ENCODE measurements at places on chromosomes 3 and 15.

DNA sequence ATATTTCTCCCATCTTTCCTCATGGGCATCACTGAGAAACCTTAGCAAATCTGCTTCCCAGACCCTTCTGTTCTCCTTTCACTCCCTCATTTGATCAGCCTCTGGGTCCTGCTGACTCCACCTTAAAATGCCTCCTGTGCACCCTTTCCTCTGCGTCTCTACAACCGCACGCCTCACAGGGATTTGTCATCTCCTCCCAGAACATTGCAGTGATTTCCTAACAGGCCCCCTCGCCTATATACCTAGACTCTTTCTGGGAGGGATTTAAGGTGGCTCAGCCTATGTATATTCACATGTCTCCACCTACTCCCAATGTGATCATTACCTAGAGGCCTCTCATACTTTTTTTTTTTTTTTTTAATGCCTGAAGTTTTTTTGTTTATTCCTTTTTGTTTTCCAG is 69.2 kb downstream of the LIPC start:
- no peak for DNase-seq

GRCh38 chr15:100879464-100880138 is at the start of gene ALDH1A3:
Gene ALDH1A3 (plus strand): TSS chr15:100879831. CDS start chr15:100879908, 77 bp downstream.
- peak; percentile 12 for DNase-seq

GRCh38 chr15:67110958-67111864 is 45.8 kb downstream of the SMAD3 start:
- DNase-seq = no peak

- DNase-seq = no peak
Observed at GRCh38 chr15:42612367-42612912, 37.0 kb downstream of the STARD9 start.

DNA sequence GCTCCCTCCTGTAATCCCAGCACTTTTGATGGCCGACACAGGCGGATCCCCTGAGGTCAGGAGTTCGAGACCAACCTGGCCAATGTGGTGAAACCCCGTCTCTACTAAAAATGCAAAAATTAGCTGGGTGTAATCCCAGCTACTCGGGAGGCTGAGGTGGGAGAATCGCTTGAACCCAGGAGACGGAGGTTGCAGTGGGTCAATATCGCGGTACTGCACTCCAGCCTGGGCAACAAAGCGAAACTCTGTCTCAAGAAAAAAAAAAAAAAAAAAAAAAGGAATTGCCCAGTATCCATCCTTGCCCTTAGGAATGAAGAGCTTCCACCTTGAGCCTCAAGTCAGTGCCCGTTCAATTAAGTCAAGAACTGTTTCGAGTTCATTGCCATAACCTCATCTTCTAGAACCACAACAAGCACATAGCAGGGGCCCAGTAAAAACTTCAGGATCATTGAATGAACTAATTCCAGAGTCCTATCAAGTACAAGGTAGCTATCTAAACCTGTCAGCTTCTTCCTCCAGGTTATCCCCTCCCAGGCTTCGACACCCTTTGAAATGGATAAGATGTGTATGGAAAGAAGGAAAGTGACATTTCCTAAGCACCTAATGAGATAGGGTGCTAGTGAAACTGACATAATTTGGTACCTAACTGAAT is 826 bp downstream of the DBR1 start:
- DNase-seq = no peak

DNA sequence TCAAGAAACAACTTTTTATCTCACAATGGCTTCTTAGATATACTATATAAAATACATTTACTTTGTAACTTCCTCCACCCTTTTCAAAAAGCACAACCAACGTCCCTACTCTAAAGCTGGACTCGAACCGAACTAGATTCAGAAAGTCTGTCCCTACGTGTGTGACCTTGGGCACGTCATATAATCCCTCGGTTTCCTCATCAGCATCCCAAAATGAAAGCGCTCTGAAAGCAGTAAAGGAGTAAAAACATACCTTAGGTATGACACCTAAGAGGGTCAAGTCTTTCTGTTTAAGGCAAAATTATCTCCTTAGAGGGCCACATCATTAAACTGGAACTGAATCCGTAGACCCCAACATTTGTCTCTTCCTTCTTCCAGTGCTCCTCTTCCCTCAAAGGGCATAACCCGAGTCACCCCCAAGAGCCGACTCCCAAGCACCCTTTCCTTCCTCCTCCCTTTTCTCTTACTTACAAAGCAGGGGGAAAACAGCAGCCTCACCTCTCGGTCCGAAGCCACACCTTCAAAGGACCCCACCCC is 663 bp downstream of the PDCD10 start:
- DNase-seq = peak; percentile 20

GRCh38 chr3:34758630-34759261 is 880.6 kb upstream of the ARPP21 start:
- no peak for DNase-seq

DNA sequence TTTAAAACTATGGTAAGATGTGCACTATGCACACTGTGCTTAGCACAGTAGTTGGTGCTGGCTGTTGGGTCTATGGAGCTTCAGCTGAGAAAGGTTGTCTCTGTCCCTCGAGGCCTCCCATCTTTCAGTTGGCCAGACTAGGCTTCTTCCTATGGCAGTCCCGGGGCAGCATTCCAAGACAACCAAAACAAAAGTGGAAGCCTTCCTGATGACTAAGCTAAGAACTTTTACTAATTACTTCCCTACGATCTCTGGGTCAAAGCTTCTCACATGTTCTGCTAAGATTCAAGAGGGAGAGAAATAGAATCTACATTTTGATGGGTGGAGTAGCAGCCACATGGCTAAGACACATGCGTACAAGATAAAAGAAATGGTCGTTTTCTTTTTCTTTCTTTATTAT is 342.8 kb downstream of the TUSC7 start:
- DNase-seq = no peak

GRCh38 chr3:125110016-125110875 is 54.4 kb upstream of the HEG1 start:
- DNase-seq = peak; percentile 60

DNA sequence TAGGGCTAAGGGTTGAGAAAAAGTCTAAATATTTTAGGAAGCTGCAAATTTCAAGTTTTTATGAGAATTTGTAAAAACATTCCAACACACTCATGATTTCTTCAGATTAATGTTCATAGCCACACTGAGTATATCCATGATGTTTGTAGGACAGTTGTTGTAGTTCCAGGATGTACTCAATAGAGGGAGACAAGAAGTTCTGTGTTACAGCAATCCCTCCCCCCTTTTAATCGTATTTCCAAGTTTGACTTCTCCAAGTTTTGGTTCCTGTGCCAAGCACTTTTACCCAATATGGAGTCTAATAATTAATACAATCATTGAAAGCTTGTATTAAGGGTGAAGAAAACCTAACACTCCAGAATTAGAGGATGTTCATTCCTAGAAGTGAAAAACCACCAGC is 143.4 kb downstream of the FEZF2 start:
- DNase-seq = no peak

DNA sequence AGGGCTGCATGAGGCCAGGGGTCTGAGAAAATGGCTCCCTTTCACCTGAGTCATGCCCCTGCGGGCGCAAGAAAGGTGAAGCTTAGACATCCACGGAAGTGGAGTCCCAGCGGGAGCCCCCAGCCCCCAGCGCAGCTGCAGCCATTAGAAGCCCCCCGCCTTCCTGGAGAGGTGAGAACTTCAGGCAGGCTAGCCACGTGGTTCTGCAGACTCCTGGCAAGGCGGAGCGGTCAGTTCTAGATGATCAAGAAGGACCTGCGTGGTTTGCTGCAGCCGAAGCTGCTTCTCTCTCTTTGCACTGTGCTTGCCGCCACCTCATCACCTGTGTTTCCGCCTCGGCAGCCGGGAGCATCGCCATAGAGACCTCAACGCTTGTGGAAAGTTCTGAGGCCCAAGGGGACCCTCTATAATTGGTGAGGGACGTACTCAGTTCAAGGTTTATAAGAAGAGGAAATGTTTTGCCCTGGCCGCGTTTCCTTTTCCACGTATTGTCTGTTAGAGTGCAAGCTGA is 15.8 kb upstream of the KCNMB3 start:
- no peak for DNase-seq

- peak; percentile 21 for DNase-seq
Observed at GRCh38 chr3:160061525-160061924, 72.9 kb downstream of the IL12A start.

DNA sequence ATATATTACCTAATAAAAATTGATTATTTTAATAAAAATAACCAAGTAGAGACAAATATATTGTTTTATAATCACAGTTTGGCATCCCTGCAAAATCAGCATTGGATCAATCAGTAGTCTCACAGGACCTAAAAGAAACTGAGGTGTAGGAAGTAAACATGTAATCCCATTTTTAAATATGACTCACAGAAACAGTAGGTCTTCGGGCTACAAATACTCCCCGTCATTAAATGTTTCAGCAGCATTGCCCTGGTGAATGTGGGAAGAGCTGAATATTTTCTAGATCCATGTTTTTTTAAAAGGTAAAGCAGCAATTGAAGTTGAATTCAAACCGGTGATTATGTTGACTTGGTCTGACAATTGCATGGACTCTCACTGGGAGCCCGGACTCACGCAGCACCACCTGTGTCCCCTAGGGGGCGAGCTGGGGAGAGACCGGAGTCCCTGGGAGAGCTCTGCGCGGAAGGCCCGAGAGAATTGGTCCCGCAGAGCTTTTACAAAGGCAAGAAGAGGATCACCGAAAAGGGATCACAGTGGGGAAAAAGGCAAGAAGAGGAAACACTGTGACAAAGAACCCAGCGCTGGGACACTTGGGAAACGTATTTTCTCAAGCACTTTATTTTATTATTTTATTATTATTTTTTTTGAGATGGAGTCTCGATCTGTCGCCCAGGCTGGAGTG is 17.2 kb upstream of the USP3 start:
- peak; percentile 94 for DNase-seq

- no peak for DNase-seq
Observed at GRCh38 chr3:54784021-54784420, 143.8 kb downstream of the LRTM1 start.

DNA sequence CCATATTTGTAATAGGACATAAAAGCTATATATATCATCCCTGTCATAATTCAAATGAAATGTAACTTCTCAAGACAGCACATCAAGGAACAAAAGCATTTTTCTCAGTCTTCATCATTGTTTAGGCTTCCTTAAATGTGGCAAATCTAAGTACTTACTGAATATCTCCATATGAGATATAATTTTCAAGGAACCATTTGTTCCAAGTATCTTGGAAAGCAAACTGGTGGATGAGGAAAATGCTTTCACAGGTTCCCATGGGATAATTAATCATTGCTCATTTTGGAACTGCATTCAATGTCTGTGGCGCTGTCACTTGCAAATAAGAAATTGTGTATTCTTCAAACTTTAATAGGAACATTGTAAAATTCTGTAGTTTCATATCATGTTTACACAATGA is 52.6 kb upstream of the ZNF385D start:
- DNase-seq = no peak

DNA sequence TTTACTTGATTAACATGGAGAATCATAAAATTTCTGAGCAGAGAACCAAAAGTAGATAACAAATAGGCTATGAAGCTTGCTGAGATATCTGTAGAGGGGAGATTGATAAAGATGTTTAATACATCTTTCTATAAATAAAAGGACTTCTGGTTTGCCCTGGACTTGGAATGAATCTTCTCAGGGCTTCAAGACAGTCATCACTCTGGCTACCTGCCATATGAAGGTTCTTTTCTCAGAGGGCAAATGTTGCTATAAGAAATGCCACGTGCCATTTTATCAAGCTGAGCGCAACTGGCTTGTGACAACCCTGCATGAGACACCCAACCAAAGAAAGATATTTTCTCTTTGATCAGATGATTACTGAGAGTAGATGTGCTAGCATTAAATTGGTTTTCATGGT is 192.5 kb downstream of the WNT5A start:
- no peak for DNase-seq

DNA sequence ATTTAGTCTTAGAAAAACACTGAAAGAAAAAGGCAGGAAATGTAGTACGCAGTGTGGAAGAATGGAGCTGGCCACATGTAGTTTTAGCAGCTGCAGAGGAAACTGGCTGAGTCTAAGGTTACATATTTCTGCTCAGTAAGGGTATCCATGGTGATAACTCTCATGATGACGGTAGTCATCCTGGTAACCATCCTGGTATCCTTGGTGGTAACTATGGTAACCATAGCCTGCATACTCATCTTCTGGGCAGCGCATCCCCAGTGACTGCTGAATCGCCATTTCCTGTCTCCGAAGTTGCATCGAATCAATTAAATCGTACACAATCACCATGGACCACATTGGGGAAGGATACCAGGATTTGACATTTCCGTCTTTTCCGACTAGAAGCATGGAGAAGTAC is 35.7 kb downstream of the CCDC80 start:
- DNase-seq = no peak

DNA sequence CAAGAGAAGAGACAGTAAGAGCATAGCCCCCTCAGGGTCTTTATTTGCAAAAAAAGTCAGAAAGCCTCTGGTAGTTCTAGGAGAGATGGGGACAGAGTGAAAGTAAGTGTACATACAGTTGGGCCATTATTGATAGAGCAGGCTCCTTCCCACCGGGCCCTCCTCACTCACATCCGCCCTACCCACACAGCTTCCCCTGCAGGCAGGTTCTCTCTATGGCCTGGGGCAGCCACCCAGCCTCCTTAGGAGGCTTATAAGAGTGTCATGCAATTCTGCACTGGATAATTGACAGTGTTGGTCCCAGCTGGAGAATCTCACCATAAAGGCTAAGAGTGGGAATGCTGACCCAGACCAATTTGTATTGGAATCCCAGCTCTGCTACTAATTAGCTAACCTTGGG is 49.5 kb downstream of the SLC30A4 start:
- DNase-seq = no peak

GRCh38 chr15:50884540-50884939 is 23.9 kb upstream of the AP4E1 start:
- DNase-seq = no peak

- no peak for DNase-seq
Observed at GRCh38 chr15:67785431-67785830, 39.9 kb upstream of the SKOR1 start.

DNA sequence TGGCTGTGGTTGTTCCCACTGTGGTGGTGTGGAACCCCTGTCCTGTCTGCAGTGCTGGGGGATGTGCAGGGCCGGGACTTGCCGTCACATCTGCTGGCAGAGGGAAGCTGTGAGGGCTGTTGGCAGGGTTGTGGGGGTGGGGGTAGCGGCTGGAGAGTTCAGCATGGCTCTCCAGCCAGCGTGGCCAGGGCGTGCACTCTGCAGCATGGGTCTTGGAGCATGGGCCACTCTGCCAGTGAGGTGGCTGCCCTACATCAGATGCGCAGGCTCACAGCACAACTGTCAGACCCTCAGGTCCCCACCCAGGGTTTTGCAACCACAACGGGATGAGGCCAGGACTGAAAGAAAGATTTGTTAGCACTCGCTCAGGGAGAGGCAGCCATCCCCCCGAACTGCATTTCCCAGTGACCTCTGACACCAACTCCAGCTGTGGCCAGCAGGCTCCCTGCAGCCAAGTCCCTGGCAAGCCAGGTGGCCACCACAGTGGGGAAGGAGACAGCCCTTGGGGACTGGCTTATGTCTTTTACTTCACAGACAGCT is 237.7 kb upstream of the LYSMD4 start:
- DNase-seq = no peak

DNA sequence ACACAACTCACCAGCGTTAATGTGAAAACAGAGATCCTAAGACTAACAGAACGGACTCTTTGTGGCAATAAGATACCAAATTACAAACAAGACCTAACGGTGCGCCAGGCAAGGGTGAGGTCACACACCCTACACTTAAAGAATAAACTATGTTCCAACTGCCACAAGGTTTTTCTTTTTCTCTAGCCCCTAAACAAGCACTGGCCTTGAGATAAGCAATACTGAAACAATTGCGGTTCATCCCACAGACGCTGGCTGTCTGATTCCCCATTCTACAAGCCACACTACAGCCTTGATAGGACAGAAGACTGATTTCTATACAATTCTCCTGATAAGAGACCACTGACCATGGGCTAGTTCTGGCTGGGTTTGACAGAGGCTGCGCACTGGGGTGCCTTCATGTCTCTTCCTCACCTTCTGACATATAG is 20.5 kb upstream of the LIMD1 start:
- no peak for DNase-seq
